ENCODE measurements at places on chromosomes 13 and 19.

GRCh38 chr19:35059006-35059798 lies 17.7 kb downstream of the HPN start:
- no peak for DNase-seq

- no peak for DNase-seq
Measured at GRCh38 chr13:77143431-77143830, 116.5 kb upstream of the FBXL3 start.

GRCh38 chr13:42781352-42781751 lies at the start of gene FAM216B:
Gene FAM216B, plus strand, starts transcription at chr13:42781584. Its CDS starts 2,484 bp downstream, at chr13:42784068.
- DNase-seq: no peak

GRCh38 chr19:10768936-10769335 lies 51.1 kb downstream of the DNM2 start:
- no peak for DNase-seq

GRCh38 chr19:15173746-15174404 lies 26.9 kb downstream of the NOTCH3 start:
- DNase-seq: no peak

DNA sequence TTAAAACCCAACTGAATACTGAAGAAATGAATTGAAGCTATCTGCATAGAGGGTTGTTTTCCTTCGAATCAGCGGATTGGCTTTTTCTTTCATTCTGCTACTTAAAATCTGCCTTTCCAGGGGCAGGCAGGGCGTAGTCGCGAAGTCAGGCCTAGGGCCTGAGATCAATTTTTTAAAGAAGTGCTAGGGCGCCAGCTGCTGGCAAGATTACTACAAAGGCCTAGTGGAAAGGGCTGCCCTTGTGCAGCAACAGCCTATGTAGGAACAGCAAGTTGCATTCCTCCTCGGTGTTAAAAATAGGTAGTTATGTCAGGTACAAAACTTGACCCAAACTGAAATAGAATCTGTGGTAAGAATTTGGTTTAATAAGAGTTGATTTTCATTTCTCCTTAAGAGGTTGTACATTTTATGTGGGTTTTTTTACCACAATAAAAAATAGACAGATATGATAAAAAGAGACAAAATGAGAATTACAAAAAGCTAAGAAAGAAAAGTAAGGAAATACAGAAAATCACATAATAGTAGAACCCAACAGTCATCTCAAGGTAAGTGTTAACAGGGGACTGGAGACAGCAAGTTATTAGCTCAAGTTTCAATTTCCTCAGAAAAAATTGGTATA lies 9.5 kb upstream of the URAD start:
- DNase-seq: peak; percentile 68

GRCh38 chr19:10641248-10641647 lies 12.9 kb upstream of the ILF3 start:
- DNase-seq: no peak

DNA sequence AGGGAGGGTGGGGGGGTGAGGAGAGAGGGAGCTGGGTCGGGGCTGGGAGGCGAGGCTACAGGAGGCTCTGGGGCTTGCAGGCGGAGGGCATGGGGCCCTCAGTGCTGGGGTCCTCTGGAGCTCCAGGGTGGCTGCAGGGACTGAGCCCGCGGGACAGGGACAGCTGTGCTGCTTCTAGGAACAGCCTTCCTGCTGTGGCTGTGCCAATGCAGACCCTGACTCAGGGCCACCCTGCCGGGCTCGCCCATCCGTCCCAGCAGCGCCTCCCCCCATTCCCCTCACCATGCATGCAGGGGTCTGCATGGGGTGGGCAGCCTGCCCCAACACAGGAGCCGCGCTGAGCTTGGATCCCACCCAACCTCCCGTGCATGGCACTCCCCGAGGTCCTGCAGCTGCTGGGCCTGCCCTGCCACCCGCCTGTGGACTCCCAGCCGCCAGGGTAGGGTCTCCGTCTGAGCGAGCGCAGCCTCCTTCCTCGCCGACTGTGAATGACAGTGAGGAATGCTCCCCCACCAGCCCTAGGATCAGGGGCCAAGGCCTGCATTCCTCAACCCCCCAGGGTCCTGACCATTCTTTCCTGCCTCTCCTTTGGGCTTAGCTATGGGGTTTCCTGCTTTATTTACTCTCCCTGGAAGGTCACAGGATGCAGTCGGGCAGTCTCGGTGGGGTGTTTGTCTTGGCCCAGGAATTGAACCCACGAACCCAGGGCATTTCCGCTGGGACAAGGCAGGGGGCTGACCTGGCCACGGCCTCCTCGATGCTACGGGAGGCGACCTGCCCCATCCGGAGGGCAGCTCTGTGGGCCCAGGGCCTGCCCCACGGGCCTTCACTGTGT lies 23.4 kb downstream of the CEBPG start:
- DNase-seq: no peak

GRCh38 chr13:37560526-37560925 lies 38.0 kb downstream of the POSTN start:
- no peak for DNase-seq

- DNase-seq: no peak
Measured at GRCh38 chr19:16143399-16144215, at the start of gene HSH2D. Gene HSH2D, plus strand, starts transcription at chr19:16143685. Its CDS starts 5,066 bp downstream, at chr19:16148751.

GRCh38 chr19:12784871-12785430 lies 6.3 kb upstream of the JUNB start:
- no peak for DNase-seq

- DNase-seq: no peak
Measured at GRCh38 chr13:83125791-83126190, 756.5 kb downstream of the SLITRK1 start.

- no peak for DNase-seq
Measured at GRCh38 chr13:69769608-69770007, 338.0 kb upstream of the ATXN8OS start.

GRCh38 chr13:24632382-24633121 lies 47.7 kb upstream of the ATP12A start:
- DNase-seq: no peak

- DNase-seq: no peak
Measured at GRCh38 chr19:1673645-1674292, 21.4 kb upstream of the TCF3 start.

DNA sequence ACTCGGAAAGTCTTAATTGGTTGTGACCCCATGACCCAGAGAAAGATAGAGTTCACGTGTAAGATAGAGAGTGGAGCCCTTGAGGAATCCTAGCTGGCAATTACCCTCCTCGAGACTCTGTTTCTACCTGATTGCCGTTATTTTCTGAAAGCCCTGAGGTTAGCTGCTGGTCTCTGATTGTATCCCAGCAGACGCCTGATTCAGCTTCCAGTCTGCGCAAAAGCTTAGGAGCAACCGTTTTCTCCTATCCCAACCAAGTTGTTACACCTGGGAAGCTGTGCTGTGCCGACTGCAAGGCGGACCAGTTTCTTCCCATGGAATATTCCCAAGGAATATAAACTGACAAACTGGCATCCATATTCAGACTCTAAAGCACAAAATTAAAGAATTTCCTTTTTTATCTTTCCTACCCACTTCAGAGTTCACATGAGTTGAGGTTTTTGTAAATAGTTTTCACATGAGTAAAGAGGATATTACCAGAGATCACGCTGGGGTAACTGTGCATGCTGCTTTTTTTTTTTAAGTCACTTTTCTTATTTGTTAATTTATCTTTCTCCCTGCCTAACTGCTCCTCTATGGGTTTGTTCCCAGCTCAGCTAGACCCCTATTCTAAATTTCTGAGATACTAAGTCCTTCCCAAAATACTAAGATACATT lies 1.5 kb upstream of the TRPC4 start:
- no peak for DNase-seq

- peak; percentile 6 for DNase-seq
Measured at GRCh38 chr13:96431044-96431581, 341.2 kb downstream of the HS6ST3 start.

All from HEK293T (cell line).